ENCODE measurements at places on chromosomes 5 and 9. TPM values are rescaled to one million over a fixed set of nuclear protein-coding genes. Genes with fewer than 3 reads are reported as not detected.

SYNPO gene
- total RNA-seq, result 195 TPM

FAM153A gene
- total RNA-seq, result not detected

ANKRD34B gene
- total RNA-seq, result not detected

SPATA31C2 gene
- not detected for total RNA-seq

FAM221B gene
- not detected for total RNA-seq

CCL28 gene
- 0.10 TPM for total RNA-seq

ARSI gene
- total RNA-seq, result 2.4 TPM

DNA sequence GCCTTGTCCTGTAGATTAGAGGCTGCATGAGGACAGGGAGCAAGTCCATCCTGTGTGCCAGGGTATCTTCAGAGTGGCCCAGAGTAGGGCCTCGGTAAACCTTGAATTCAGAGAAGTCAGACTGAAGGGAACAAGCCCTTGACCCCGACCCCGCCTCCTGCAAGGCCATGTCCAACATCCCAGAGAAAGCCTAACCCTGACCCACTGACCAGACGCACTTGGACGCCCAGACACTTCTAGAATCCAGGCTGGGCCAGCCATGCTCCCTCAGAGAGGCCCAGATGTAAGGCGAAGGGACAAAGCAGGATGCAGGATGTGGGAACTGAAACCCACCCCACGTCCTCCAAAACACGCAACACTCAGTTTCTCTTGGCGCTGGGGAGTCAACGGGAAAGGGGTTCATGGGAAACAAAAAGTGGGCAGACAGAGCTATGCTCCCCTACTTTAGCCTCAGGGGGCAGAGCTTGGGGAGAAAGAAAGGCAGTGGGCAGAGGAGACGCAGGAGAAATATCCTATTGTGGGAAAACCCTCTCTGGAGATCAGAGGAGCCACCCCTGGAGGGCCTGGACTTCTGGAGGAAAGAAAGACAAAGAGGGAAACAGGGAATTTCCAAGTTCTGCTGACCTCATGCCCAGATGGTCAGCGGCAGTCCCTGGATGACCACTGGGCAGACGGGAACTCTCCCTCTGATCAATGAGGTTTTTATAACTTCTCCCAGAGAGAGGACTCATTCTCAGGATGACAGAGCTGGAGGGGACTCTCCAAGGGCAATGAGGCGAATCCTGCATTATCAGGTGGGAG is 13.0 kb downstream of the TNIP1 start:
- DNase-seq, result no peak

DNA sequence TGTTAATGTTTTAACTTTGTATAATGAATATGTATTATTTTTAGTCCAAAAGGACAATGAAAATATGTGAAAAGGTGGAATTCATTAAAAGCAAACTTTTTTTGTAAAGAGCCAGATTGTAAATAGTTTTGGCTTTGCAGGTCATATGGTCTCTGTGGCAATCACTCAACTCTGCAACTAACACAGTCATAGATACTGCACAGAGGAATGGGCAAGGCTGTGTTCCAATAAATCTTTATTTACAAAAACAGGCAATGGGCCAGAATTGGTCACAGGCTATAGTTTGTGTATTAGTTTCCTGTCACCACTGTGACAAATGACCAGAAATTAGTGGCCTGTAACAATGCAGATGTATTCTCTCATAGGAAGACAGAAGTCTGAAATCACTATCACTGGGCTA is 125.4 kb upstream of the PTCH1 start:
- no peak for DNase-seq

- DNase-seq, result no peak
Measured at GRCh38 chr5:22938362-22938761, 85.2 kb upstream of the CDH12 start.

- no peak for DNase-seq
Measured at GRCh38 chr5:6712142-6712576, 1.1 kb upstream of the TENT4A start.

DNA sequence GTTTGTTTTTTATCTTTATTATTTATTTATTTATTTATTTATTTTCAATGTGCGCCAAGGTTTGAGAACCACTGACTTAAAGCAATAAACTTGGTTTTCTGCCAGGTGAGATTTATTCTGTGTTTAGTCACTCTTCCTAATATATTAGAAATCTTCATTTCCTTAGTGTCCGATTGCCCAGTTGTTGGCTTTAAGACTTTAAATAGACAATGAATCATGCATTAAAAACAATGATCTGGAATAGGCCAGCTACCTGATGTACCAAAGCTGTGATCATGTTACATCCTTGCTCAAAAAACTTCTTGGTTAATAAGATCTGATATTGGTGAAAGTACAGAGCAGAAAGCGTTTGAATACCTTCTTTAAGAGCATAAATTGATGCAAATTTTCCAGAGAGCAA is 52.1 kb upstream of the ERBIN start:
- DNase-seq, result no peak

DNA sequence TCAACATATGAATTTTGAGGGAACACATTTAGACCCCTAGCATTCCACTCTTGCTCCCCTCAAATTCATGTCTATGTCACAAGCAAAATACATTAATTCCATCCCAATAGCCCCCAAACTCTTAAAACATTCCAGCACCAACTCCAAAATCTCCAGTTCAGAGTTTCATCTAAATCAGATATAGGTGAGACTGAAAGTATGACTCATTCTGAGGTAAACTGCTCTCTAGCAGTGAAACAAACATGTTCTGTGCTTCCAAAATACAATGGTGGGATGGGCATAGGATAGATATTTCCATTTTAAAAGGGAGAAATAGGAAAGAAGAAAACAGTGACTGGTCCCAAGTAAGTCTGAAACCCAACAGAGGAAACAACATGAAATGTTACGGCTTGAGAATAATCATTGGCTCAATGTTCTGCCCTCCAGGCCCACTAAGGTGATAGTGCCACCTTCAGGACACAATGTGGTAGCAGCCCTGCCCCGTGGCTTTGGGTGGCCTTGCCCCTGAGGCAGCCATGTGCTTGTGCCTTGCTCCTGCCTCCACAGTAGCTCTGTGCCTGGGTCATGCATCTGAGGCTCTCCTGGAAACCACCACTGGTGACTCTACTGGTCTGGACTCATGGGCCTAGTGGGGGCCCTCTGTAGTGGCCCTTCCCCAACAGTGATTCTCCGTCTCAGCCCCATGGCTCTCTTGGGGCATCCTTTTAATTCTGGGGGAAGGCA is 36.4 kb upstream of the IPPK start:
- DNase-seq, result no peak

DNA sequence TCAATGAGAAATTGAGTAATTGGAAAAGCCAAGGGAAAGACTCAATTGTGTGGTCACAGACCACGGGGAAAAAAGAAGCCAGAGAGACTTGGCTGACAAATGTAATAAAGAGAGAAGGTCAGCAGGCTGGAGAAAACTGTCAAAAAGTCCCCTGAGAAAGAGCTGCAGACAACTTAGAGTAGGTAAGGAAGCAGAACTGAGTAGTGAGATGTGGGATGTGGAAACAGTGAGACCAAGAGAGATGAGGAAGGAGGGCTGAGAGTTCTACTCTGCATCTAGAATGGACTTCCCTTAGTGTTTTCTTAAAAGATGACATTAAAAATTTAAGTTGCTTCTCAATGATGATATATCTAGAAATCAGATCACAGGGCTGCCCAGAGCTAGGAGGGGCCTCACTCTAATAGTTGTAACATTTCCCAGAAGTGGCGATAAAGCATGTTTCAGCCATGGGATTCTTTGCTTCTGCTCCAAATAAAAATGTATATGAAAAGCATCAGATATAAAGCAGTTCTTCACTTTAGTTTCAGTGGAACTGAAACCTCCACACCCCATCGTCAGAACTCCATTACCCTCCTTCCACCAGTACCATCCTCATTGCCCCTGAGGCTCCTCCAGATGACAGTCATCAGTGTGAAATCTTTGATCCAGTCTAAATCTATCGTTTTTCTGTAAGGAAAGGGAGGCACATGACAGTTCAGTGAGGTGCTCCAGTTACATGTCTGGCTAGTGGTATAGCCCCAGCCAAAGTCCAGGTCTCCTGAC is 80.6 kb downstream of the SPEF2 start:
- no peak for DNase-seq

GRCh38 chr5:167626341-167627123 is 664.9 kb upstream of the WWC1 start:
- no peak for DNase-seq

GRCh38 chr5:56763711-56764466 is 51.5 kb upstream of the MAP3K1 start:
- DNase-seq, result no peak

DNA sequence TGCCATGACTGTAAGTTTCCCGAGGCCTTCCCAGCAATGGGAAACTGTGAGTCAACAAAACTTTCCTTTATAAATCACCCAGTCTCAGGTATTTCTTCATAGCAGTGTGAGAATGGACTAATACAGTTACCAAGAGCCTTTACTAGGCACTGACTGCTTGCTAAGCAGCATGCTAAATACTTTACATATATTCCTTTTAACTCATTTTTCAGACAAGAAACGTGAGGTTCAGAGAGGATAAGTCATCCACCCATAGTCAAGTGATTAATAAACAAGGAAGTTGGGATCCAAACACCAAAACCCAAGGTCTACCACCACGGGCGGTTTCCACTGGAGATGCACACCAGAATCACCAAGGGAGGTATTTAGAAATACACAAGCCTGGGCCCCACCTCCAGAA is 50.8 kb downstream of the GABBR2 start:
- no peak for DNase-seq
